Cerebellum (tissue), 4 donors: ENCODE measurements at places on chromosomes 7 and 10. TPM values are rescaled to one million over a fixed set of nuclear protein-coding genes. Genes with fewer than 3 reads are reported as not detected.

Gene ZNF485
- 5.9 TPM for total RNA-seq

Gene RBM28
- 20.7 TPM for total RNA-seq

Gene CTBP2
- 57.7 TPM for total RNA-seq

Gene FFAR4
- total RNA-seq: 0.18 TPM

Gene NPTX2
- total RNA-seq: 41.8 TPM

Gene EVX1
- not detected for total RNA-seq

Gene AKR1C1
- 22.4 TPM for total RNA-seq

Gene RHOBTB1
- 26.4 TPM for total RNA-seq

Gene RNF133
- total RNA-seq: 7.3 TPM

Gene CHST12
- total RNA-seq: 5.4 TPM

Gene FRMPD2
- total RNA-seq: 11.1 TPM

Gene TRIM73
- 8.5 TPM for total RNA-seq

Gene SH2D4B
- 0.36 TPM for total RNA-seq

Gene BTBD16
- not detected for total RNA-seq

Gene CLDN4
- 2.7 TPM for total RNA-seq

Gene CHST3
- 22.0 TPM for total RNA-seq

Gene C10orf67
- total RNA-seq: 0.54 TPM

Gene LRRC18
- total RNA-seq: not detected

Gene PAPOLB
- 3.9 TPM for total RNA-seq

Gene CPVL
- 7.8 TPM for total RNA-seq

Gene LRIT1
- total RNA-seq: not detected

Gene HNRNPA2B1
- 193 TPM for total RNA-seq

Gene RALA
- 26.9 TPM for total RNA-seq
